ENCODE measurements at places on chromosomes 11 and 22.

DNA sequence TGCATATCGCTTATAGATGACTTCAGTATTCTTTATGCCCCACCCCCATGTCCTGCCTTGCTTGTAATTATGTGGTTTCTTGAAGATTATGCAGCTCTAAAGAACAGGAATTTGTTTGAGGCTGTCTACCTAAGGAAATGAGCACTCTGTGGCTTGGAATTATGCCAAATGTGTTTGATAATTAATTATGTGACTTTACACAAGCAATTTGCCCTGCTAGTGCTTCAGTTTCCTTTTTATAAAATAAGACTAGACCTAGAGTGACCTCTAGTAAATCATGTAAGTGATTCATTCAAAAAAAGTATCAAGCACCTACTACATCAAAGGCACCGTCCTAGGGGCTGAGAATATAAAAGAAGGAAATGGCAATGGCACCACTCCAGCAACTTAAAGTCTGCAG is 491.5 kb upstream of the KIRREL3 start:
- no peak for DNase-seq

- DNase-seq, result no peak
These were observed 1.6 kb upstream of the HORMAD2 start for GRCh38 chr22:30078320-30079311.

GRCh38 chr22:19966908-19967750 is 25.5 kb upstream of the TXNRD2 start:
- DNase-seq, result no peak

GRCh38 chr11:49533204-49533603 is 324.8 kb upstream of the FOLH1 start:
- DNase-seq, result no peak

DNA sequence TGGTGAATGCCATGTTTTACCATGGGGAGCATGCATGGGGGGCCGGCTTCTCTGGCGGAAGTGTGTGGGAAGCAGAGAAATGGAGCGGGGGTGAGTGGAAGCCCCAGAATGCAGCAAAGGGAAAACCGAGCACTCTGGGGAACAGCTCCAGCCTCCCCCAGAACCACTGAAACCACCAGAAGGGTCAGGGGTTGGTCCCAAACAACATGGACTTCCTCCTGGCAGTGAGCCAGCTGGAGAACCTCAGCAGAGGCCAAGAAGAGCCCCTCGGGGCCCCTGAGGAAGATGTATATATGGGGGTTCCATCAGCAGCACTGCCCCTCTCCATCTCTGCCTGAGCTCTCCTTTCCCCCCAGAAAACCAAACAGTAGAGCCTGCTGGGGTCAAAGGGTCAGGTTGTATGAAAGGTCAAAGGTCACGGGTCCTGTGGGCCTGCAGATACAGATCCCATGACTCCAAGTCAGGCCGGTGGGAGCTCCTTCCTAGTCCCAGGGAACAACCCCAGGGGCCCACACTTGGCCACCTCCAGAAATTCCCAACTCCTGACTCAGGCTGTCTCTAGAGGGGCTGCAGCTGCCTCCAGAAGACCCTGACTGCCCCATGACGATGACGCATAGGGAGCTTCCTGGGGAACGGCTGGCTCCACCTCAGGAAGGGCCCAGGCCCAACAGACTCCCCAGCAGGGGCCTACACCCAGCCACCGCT is 48.5 kb upstream of the TIMP3 start:
- no peak for DNase-seq

DNA sequence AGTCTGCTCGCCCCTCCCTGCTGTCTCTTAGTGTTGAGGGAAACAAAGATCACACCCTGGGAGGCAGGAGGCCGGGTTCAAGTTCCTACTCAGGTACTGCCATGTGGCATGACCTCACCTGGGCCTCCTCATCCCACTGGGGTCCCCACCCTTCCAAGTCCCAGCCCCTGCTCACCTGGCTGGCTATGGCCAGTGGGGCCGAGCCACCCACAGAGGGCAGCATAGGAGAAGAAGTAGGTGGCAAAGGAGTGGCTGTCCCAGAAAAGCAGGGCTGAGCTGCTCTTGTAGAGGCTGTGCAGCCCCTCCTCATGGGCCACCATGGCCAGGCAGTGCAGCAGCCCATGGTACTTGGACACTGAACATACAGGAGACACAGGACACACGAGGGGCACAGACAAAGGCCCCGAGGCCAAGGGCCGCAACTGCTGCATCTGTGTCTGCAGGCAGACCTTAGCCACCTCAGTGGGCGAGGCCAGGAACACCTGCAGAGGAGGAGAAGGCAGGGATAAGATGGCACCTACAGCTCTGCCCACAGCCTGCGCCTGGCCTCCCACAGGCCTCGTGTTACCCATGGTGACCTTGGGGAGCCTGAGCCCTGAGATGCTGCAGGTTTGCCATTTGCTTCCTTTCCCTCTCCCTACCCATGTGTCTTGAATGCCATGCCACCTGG is 50.6 kb upstream of the MPEG1 start:
- no peak for DNase-seq

DNA sequence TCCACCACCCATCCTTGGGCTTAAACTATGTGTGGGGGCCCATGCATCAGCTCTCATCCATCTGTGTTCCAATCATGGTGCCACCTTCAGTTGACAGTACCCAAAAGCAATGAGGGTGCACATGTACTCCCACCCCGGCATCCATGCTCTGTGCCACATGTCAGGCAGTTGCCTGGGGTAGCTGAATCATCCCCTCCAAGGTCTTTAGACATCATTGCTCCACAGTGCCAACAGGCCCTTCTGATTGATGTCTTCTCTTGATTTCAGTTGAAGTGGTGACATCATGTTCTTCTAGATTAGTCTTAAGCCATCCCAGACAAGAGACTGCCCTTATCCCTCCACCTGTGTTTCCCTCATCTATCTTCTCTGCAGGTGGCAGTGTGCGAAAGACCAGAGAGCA is 42.5 kb downstream of the TMPRSS5 start:
- no peak for DNase-seq

- no peak for DNase-seq
These were observed 279.7 kb downstream of the SWAP70 start for GRCh38 chr11:9943386-9944110.

- no peak for DNase-seq
These were observed 7.4 kb upstream of the ANO1 start for GRCh38 chr11:70070706-70071105.

- no peak for DNase-seq
These were observed 17.1 kb upstream of the MOB2 start for GRCh38 chr11:1503708-1504104.

- no peak for DNase-seq
These were observed 470 bp downstream of the C11orf98 start for GRCh38 chr11:62664405-62665074.

DNA sequence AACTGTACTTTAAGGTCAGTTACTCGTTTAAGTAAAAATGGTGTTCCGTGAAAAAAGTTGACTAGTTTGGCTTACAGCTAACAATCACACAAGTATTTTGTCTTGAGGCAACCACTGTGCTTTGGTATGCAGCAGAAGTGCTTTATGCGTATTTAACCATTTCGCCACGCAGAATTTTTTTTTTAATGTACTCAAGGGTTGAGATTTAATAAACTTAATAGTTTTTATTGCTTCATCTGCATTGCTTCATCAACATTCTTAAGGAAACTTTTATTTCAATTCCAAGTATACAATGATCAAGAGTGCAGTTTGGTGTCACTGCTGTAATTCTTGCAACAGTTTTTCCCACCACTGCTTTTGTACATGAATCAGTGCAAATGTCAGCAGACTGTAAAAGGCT is 66.4 kb downstream of the ZNRF3 start:
- no peak for DNase-seq

DNA sequence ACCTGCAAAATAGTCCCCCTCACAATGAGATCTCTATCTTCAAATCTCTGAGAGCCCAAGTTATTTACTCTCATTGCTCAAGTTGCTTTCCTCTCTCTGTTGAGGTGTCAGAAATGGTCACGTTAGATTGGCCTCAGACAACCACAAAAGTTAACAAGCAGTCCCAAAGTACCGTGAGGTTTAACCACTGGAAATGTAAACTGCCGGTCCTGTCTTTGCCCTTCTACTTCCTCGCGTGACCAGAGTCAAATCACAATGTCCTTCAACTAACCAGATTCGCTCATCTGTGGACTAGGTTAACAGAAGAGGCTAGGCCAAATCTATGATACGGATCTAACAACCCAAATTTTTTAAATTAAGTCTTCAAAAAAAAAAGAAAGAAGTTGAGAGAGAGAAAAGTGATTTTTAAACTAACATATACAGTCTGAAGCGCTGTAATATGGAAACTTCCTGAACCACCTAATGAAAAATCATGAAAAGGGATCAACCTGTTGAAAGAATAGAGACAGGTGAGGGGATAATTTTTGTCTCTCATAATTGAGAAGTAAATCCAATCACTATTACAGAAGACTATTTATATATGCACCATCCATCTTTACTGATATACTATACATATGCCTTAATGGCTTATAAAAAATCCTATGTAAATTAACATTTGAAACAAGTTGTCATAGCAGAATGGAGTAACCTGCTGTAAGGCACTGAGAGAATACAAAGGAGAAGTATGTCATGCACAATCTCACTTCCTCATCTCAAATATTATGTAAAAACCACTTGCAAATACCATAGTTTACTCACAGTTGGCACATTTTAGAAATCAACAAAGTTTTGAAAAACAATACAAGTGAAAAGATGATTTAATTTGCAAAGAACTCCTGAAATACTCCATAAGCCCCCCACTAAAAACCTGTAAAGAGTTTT is 3.3 kb upstream of the JAML start:
- no peak for DNase-seq

DNA sequence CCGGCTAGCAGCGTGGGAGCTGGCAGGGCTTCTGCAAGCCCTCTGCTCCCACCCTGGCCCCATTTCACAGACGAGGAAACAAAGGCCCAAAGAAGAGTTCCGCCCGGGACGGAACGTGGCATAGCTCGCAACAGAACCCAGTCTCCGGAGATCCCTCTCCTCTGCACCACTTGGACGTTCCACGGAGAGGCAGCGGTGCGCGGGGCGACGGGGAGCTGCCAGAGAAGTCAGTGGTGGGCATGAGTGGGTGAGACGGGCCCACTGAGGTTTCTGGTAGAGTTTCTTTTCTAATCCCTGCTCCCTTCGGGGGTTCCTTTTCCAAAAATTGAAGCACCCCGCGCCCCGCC is 554 bp upstream of the NECTIN1 start:
- no peak for DNase-seq

- DNase-seq, result no peak
These were observed 25.3 kb downstream of the PPARA start for GRCh38 chr22:46175631-46176030.

DNA sequence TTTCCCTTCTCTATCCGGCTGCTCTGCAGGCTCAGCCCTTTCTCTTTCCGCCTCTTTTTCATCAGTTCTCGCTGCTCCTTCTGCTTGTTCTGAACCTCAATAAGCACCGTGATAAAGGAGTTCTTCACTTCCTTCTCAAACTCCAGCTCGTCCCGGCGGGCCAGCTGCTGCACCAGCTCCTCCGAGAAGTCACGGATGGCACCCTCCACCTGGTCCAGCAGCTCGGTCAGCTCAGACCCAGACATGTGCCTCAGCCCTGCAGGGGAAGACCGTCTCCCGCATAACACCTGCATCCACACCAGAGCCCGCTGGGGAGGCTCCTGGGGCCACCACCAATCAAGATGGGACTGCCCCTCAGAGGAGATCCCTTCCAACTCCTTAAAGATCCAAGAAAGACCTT is 40.2 kb downstream of the FEZ1 start:
- no peak for DNase-seq

GRCh38 chr11:34924714-34925113 is 8.3 kb downstream of the PDHX start:
- no peak for DNase-seq

- DNase-seq, result no peak
These were observed 3.9 kb upstream of the RAB38 start for GRCh38 chr11:88179141-88179540.

DNA sequence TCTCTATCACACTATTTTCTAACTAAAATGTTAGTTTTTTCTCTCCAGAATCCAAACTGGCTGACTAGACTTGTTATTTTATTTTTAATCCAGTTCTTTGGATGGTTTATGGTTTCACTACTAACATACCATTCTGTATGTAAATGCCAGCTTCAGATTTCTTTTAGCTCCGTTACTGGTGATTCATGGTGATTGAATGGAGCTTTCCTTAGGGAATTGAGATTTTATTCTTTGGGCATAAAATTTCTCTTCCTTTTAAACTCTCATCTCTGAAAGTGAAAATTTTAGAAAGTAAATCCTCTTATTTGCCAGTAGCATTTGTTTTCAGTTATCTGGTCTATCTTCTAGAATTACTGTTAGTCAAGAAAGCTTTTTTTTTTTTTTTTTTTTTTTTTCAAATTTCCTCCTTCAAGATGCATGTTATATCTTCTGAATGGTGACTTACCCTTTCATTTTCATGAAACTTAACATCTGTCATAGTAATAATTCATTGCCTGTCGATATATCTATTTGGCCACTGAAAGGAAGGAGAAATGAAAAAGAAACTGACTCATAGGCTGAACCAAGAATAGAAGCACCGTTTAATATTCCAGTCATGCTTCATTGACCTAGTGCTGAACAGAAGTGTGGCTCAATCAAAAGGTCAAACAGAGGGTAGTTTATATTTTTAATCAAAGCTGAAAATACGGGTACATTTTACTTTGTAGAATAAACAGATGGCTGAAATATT is 6.4 kb downstream of the ENDOD1 start:
- DNase-seq, result no peak

Data from thymus (tissue), 14 donors.